ENCODE measurements at places on chromosomes 12 and 14. TPM values are rescaled to one million over a fixed set of nuclear protein-coding genes. Genes with fewer than 3 reads are reported as not detected.

DNA sequence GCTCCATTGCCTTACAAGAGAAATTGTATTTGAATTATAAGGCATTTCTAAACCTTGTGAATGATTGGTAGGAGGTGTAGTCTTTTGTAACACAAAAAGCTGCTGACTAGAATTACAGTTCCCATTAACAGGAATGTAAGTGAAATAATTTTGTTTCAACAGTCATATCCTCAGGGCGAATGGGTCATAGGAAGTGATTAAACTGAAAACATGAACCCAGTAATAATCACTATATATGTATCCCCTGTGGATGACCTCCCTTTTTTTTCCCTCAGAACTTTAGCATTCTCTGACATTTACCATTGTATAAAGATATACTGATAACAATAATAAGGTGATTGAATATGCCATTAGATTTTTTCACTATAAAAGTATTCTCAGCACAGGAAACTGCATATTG, 312.3 kb downstream of the ATP23 start:
- no peak for DNase-seq
- H3K27me3 ChIP-seq = peaks cover 3% of the 10 kb centered on the region
- no peak overlapping the region for H3K27ac ChIP-seq
- no peaks in the 10 kb centered on the region for H3K4me1 ChIP-seq

- no peaks in the 10 kb centered on the region for H3K36me3 ChIP-seq
- peak overlapping the region; percentile 70 for H3K27ac ChIP-seq
- H3K4me3 ChIP-seq = peak overlapping the region; percentile 51
- peaks cover 57% of the 10 kb centered on the region for H3K4me1 ChIP-seq
- peaks cover 5% of the 10 kb centered on the region for H3K27me3 ChIP-seq
- DNase-seq = peak; percentile 54
Observed at GRCh38 chr12:47730341-47730744, 5.1 kb upstream of the ENDOU start.

Gene MAP1LC3B2
- 2.2 TPM for total RNA-seq

DNA sequence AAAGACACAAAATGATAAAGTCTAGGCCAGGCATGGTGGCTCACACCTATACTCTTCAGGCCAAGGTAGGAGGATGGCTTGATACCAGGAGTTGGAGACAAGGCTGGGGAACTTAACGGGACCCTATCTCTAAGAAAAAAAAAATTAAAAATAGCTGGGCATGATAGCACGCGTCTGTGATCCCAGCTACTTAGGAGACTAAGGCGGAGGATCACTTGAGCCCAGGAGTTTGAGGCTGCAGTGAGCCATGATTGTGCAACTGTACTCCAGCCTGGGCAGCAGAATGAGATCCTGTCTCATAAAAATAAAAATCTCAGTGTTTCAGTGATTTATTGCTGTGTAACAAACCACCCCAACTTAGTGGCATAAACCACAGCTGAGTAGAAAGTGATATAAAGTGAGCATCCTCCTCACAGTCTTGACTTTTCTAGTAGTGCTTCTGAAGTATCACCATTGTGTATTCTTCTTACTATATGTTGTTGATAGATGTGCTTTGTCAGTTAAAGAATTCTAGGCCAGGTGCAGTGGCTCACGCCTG, 10.6 kb upstream of the ATF1 start:
- H3K36me3 ChIP-seq = peaks cover 6% of the 10 kb centered on the region
- H3K27me3 ChIP-seq = no peaks in the 10 kb centered on the region
- no peak overlapping the region for H3K4me3 ChIP-seq
- no peak overlapping the region for H3K27ac ChIP-seq

GRCh38 chr12:57141249-57141648, 6.2 kb downstream of the LRP1-AS start:
- H3K4me1 ChIP-seq = peaks cover 79% of the 10 kb centered on the region
- no peak overlapping the region for H3K4me3 ChIP-seq
- peaks cover 49% of the 10 kb centered on the region for H3K36me3 ChIP-seq
- no peak for DNase-seq

GRCh38 chr14:87503711-87504110, 489.3 kb downstream of the GALC start:
- no peaks in the 10 kb centered on the region for H3K4me1 ChIP-seq
- H3K36me3 ChIP-seq = peaks cover 4% of the 10 kb centered on the region
- H3K27ac ChIP-seq = no peak overlapping the region

DNA sequence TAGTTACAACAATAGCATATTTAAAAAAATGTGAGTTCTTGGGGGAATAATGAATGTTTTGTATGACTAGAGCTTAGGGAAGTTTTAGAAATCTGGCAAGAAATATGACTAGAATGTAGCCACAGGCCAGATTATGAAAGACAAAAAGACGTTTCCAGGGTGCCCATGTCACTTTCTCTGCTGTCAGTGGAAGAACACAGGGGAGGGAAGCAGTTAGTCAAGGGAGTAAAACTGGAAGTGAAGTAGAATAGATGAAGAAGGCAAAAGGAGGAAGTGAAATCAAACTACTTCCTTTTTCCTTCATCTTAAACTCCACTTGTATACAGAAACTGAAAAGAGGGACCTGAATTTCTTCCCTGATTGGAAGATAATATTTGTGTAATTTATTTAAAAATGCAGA, 81.2 kb upstream of the ATP2B1 start:
- H3K4me1 ChIP-seq = peaks cover 14% of the 10 kb centered on the region
- H3K36me3 ChIP-seq = peaks cover 19% of the 10 kb centered on the region
- no peak overlapping the region for H3K4me3 ChIP-seq
- no peaks in the 10 kb centered on the region for H3K27me3 ChIP-seq
- peak overlapping the region; percentile 49 for H3K27ac ChIP-seq

Gene HHIPL1
- total RNA-seq = 1.0 TPM

Data from HFFc6 (cell line).